ENCODE measurements at places on chromosomes 16 and 17. TPM values are rescaled to one million over a fixed set of nuclear protein-coding genes. Genes with fewer than 3 reads are reported as not detected.
A peak's percentile ranks its signal among the peaks of the same experiment; 100 is the strongest.

GRCh38 chr16:68313116-68313515, 2.3 kb downstream of the PRMT7 start:
- no peak for DNase-seq

DNA sequence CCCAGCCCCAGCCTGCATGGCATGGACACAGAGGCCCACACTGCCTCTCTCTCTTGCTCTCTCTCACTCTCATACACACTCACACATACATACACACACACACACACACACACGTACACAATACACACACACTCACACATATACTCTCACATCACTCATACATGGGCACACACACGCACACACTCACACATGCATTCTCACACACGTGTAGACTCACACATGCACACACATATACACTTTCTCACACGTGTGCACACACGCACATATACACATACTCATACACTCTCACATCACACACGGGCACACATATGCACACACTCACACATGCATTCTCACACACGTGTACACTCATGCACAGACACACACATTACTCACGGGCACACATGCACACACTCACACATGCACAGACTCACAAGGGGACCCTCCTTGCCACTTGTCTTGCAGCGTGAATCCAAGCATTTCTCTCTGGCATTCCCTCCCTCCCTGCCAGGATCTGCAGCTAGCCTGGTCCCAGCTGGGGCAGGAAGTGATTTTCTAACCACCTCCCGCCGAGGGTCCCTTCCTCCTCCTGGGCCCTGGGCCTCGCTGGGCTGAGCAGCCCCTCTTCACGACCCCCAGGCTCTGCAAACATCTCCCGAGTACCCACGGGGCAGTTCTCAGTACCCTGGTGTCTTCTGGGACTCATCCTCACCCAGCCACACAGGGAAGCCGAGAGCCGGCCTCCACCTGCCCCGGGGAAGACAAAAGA, 37.5 kb downstream of the IL21R start:
- no peak for DNase-seq

The ZSCAN10 gene
- not detected for total RNA-seq

The HCRT gene
- total RNA-seq = not detected

The TP53TG3C gene
- total RNA-seq = not detected

The VAT1L gene
- total RNA-seq = 6.4 TPM

DNA sequence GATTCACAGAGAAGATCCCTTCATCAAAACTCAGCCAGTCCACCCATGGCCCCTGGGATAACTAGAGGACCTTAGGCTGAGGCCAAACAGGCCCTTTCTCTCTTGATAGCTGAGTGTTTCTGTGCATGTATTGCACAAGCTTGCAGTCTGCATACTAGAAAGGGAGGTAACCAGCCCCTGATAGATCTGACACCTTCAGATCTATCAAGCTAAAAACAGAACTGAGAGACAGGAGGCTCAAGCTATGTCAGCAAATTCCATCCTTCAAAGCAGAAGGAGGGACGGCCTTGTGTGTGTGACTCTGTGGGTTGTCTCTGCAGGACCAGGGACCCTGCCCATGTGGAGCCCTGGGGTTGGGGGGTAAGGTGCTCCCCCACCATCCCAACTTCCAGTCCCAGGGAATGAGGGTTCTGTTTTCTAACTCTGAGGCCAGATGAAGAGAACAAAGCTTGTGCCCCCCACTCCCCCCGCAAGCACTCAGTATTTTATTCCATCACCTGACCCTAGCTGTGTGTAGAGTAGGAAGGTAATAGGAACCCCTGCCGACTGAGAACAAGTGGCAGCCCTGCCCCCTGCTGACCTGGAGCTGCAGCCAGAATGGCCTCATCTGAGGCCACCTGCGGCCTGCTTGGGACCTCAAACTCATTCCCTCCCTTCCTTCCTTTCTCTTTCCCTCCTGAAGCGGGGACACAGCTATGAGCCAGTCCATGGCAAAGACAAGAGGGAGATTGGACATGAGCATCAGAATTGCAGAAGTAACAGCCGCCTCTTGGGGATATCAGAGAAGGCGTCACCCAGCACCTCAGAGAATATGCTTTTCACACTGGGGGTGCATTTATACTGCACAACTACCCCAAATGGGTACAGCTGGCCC, 63.8 kb downstream of the SMPD3 start:
- no peak for DNase-seq

The RHBDL1 gene
- total RNA-seq = 3.8 TPM

DNA sequence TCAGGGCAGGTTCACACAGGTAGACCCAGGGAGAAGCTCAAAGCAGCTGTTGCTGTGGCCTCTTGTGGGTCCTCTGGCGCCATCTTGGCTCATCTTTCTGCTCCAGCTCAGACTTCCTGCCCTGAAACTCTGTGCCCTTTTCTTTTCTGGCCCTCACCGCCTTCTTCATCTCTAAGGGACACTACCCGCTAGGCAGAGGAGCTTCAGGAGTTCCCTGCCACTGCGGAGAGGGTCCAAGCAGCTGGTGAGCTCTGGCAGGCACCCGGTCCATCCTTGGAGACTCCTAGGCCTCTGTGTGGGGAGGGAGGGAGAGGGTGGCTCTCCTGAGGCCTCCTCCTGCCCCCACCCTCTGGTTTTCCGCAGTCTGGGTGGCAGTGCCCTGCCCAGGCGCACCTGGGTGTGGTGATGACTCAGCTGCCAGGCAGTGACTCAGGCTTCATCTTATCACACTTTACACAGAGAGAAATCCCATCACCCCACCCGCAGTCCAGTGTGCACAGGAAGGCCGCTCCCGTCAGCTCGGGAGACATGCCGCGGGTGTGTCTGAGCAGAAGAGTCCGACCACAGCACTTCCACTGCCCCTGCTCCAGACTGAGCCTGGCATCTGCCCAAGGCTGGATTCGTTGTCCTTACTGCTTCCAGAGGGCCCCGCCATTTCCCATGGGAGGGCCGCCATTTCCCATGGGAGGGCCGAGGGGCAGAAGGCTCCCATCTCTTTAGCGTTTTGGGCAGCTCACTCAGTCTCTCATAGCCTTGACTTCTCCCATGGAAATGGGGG, 7.3 kb downstream of the NT5C start:
- DNase-seq = peak; percentile 100

The C16orf54 gene
- total RNA-seq = 3.5 TPM

- no peak for DNase-seq
Observed at GRCh38 chr16:47694543-47694942, 233.4 kb downstream of the PHKB start.

The MAPT gene
- 1.3 TPM for total RNA-seq

- no peak for DNase-seq
Observed at GRCh38 chr16:56645311-56645710, 6.4 kb upstream of the MT1B start.

The SEPTIN1 gene
- not detected for total RNA-seq

The NACA2 gene
- total RNA-seq = not detected

- no peak for DNase-seq
Observed at GRCh38 chr16:79265701-79266100, 334.8 kb downstream of the MAF start.

DNA sequence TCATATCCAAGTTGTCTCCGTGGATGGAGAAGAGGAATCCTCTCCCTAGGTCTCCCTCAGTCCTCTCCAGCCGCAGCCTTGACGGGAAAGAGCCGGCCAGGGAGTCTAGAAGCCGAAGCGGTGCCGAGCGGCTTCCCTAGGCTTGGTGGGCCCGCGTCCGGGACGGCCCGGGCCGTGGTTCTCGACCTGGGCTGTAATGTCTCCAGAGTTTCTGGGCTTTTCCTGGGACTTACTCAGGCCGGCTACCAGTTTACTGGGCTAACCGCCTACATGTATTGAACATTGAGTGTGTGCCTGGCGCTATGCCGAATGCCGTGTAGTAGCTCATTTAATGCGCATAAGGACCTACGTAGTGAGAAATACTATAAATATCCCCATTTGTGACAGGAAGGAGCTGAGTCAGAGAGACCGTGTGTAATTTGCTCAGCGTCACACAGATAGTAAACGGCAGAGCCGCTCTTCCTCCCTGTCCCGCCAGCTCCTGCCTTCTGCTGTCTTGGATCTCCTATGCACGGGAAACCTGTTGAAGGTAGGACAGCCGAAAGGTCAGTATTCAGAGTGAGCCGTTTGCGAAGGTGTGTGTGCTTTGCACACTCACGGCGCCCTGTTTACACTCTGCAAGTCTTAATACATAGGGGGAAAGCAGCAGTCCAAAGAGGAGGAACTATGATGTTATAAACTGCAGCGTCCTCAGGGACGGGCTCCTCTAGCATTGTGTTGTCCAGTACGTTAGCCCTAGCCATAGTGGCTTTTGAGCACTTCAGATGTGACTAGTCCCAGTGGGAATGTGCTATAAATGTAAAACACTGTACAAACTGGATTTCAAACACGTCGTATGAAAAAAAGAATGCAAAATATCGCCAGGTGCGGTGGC, 723 bp upstream of the SPAG5 start:
- DNase-seq = peak; percentile 73

GRCh38 chr16:12868169-12868568, 33.2 kb upstream of the SHISA9 start:
- no peak for DNase-seq

DNA sequence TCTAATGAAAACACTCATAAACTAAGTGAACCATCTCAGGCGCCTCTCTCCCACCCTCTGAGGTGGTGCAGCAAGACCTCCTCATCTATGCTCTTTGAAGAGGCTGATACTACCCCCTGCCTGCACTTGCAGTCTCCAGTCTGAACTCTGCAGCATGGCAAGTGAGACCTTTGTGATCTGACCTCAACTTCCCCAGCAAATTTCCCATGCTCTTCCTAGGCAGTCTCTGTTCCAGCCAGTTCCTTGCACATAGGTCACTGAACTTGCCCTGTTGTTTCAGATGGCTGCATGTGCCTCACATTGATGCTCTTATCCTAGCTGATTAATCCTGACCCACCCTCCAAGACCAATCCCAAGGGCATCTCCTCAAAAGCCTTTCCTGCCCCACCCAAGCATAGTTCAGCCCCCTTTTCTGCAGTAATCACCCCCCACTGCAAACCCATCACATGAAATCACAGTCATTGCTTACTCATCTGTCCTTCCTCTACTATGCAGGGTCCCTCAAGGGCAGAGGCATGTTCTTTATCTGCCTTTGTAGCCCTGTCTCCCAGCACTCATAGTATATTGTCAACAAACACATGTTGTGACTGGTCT, 42.0 kb downstream of the TBX21 start:
- DNase-seq = no peak

DNA sequence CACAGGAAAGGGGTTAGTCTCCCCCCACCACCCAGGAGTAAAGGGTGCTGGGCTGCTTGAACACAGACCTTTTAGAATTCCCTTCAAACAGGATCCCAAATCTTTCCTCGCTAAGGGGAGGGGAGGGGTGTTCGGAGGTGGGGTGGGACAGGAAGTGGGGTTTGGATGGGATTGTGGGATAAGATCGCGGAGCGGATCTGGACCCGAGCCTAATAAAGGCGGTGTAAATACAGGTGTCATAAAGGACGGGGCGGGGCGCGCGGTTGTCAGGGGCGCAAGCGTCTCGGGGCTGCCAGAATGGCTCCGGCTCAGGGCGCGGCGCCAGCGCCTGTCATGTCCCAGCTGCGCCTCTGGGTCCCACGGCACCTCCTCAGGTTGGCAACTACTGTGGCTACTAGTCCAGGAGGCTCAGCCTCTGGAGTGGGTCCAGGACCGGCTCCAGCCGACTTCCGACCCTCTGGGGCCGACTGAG, 59.8 kb upstream of the FBXO47 start:
- DNase-seq = no peak

DNA sequence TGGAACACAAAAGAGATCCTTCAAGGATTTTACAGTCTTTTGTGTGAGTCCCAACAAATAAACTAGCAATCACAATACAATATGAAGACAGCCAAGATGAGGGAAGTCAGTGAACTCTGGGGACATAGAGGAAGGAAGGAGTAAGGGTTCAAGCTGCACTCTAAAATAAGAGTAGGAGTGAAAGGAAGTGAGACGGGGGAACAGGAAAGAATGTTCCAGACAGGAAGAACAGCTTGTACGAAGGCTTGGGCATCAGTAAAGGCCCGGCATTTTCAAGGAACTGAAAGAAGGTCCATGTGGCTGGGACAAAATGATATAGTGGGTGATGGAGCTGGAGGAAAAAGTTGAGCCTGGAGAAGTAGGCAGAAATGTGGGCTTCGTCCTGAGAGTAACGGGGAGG, 4.5 kb downstream of the CCL17 start:
- no peak for DNase-seq

GRCh38 chr17:81365148-81365600, 30.1 kb upstream of the BAHCC1 start:
- no peak for DNase-seq

DNA sequence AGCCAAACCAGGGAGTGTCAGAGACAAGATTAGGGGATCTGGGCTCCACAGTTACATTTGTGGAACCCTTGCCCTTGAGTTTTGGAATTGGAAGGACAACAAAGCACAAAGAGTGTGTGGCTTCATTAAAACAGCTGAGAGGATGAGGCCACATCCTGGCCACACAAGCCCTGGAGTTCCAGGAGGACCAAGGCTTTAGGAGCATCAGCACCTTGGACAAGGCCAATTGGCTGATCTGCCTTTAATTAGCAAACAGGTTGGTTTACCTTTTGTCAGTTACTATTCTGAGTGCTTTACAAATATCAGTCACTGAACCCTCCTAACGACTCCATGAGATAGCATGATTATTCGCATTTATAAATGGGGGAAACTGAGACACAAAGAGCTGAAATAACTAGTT, 54.7 kb downstream of the SLC6A2 start:
- no peak for DNase-seq

DNA sequence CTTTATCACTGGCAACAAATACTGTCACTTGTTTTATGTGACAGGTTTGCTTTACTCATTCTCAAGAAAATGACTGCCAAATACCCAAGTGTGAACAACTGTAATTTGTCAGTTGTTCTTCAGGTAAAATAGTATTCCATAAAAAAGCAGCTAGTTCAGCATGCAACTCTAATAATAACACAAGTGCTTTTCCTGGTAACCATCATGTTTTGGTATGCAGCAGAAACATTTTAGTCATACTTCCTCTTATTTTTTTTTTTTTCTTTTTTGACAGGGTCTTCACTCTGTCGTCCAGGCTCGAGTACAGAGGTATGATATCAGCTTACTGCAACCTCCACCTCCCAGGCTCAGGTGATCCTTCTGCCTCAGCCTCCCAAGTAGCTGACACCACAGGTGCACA, 4.6 kb downstream of the TERF2 start:
- no peak for DNase-seq

The SLC13A5 gene
- not detected for total RNA-seq

GRCh38 chr17:8964801-8965393, 610 bp downstream of the PIK3R5 start:
- DNase-seq = no peak

DNA sequence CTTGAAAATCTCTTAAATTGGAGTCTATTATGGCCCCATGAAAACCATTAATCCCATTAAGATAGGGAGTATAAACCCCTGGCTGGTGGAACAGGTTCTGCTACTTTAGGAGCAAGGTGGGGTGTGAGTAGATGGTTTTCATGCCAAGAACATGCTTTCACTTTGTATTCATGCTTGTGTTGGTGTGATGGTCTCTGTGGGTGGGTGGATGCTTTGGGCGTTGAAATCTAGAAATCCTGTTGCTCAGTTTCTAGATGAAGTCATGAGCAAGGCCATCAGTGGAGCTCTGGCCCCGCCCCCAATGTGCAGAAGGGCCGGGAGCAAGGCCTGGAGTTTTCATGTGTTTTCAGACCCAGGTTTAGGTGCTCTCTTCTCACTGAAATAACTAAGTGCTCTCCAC, 20.1 kb downstream of the PLD6 start:
- no peak for DNase-seq

Measured in H4 (cell line).